ENCODE measurements at places on chromosomes 7 and 10.

DNA sequence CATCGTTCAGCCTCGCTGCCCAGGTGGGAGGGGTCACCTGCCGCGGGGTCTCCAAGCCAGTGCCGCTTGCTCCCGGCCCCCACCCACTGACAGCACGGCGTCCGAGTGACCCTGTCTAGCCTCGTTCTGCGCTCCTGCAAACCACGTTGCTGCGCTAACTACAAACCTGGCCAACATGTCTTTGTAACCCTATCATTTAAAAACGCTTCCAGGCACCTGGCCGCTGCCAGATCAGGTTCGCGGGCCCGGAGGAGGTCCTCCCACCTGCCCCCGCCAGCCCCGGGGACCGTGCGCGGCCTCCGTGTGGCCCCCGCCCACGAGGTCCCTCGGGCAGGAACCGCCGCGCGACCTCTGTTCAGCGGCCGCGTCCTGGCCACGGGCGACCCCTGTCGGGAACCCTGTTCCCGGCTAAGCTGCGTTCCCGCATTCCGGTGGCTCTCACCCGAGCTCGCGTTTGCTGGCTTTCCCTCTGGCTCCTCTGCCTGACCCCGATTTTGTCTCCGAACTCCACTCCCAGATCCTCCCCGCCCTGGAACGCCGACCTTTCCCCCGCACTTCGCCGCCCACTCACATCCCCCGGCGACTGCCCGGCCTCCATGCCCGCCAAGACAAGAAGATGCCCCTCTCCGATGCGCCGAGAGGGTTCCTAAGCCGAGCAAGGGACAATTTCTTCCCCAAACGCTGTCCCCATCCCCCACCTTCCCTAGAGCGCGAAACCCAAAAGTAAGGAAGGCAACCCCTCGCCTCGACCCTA, 2.4 kb downstream of the SFMBT2 start:
- no peak for DNase-seq

DNA sequence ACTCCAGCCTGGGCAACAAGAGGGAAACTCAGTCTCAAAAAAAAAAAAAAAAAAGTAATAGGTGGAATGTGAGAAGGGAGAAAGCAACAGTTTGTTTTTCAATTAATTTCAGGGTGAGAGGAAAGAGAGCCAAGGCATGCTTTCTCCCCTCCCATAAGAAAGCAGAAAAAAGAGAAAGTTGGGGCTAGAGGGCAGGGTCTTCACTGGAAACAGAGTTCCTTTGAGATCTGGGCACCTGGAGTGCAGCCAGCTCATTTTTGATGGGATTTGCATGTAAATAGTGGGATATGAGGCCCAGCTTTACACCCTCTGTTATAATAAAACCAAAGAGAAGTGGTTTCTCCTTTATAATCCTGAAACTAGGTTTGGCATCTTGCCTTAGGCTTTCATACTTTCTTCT, 13.8 kb upstream of the STOX1 start:
- DNase-seq: no peak

DNA sequence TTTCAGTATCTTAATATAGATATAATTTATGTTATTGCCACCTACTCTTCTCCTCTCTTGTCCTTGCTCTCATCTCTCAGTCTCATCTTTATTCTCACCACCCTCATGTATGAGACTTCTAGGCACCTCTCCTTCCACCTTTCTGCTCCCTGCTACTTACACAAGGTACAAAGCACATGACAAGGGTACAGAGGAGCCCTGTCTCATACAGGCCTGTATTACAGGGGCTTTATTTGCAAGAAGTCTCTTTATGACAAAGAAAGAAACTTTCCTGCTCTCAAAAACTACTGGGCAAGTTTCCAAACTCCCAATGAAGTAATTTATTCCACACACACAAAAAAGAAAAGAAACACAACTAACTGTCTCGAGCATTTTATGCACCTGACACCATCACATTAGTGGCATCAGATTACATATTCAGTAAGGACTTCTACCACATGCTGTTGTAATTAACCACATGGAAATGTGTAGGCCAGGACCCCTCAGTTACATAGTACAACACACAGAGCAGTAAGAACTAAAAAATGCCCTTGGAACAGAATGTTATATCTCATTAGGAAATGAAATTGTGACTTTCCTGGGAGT, 253.1 kb downstream of the FZD1 start:
- no peak for DNase-seq

GRCh38 chr10:79923669-79924068, 25.2 kb downstream of the SFTPD start:
- no peak for DNase-seq

- DNase-seq: no peak
Measured at GRCh38 chr7:916291-916941, 38.1 kb downstream of the ADAP1 start.

DNA sequence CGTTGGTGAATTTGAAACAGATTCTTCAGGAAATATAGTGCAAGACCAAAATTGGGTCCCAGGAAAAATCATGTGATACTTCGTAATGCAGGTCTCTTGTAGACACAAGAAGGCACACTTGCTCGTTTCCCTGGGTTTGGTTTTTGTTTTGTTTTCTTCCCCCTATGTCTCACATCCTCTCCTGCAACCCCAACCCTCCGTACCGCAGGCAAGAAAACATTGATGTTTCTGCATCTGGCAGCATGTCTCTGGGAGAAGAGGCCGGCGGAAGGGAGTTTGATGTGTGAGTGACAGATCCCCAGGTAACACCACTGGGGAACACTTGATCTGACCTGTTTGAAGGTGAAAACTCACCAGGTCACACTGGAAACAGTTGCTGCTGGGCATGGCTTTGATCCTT, 718.5 kb downstream of the AUTS2 start:
- no peak for DNase-seq

DNA sequence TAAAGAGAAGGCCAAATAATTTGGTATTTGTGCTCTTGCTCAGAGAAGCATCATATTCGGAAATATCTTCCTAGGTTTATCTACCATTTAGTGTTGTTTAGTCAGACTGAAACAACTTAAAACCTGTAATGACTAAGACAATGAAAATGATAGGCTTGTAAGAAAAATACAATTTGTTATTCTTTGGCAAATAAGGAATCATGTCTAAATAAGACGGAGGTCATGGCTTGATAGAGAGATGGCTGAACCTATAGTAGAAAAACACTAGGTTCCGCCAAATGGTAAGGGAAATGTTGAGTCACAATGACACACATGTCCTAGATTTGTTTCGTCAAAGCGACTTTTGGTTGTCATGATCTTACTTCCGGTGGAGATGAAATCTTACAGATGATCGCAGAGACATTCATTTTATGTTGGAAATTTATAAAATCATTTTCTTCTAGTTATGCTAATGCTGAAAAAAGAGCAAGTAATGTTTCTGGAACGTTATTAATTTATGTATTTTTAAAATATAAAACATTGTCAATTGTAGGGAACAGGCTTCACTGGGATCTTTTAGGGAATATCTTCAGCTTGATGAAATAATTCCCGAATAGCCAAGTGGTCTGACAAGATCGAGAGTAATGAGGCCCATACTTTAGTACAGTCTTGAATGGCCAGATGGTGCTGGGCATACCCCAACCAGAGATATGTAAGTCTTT, 1.0 kb downstream of the SRGN start:
- DNase-seq: peak; percentile 49

GRCh38 chr7:135994466-135995205, 17.5 kb upstream of the MTPN start:
- DNase-seq: no peak

DNA sequence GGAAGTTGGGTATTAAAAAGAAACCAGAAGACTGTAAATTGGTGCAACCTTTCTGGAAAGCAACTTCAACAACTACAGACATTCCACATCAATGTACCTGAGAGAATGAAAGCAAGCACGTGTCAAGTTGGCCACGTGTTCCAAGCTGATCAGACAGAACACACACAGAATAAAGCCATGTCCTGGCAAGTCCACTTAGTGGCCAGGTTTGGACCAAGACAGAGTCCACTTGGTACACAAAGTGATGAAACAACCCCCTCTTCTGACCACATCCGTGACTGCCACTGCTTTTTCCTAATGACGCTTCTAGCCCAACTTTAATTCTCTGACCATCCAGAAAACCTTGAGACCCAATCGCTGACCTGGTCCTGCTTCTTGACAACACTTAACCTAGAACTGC, 109.4 kb downstream of the ABLIM1 start:
- no peak for DNase-seq

GRCh38 chr10:60522617-60523016, 132.9 kb upstream of the ANK3 start:
- DNase-seq: no peak

GRCh38 chr10:35554036-35554435, 51.1 kb upstream of the GJD4 start:
- DNase-seq: no peak

Data from activated T-cell treated with anti-CD3 and anti-CD28 coated beads for 24 hours (primary cell).